Smooth muscle cell of the umbilical artery (primary cell): ENCODE measurements at places on chromosomes 4 and X. TPM values are rescaled to one million over a fixed set of nuclear protein-coding genes. Genes with fewer than 3 reads are reported as not detected.

ESX1 gene
- total RNA-seq, result not detected in 2 replicates

KLB gene
- not detected in 2 replicates for total RNA-seq

PAGE1 gene
- not detected in 2 replicates for total RNA-seq

GPRASP1 gene
- 3.7 and 5.0 TPM in 2 replicates for total RNA-seq

POU3F4 gene
- total RNA-seq, result not detected in 2 replicates

TRPC5OS gene
- not detected in 2 replicates for total RNA-seq

MAGEA11 gene
- total RNA-seq, result not detected in 2 replicates

MID1IP1 gene
- total RNA-seq, result 39.2 and 42.3 TPM in 2 replicates

TMEM271 gene
- total RNA-seq, result not detected in 2 replicates

SULT1B1 gene
- 0.59 and 6.0 TPM in 2 replicates for total RNA-seq

C4orf51 gene
- total RNA-seq, result not detected in 2 replicates

TMPRSS11F gene
- not detected in 2 replicates for total RNA-seq

IRS4 gene
- not detected in 2 replicates for total RNA-seq

AKAP14 gene
- total RNA-seq, result not detected in 2 replicates

CWH43 gene
- total RNA-seq, result not detected in 2 replicates

SH3D19 gene
- total RNA-seq, result 24.1 and 31.6 TPM in 2 replicates

TENM3 gene
- total RNA-seq, result 28.5 and 44.3 TPM in 2 replicates

ZFYVE28 gene
- total RNA-seq, result 8.0 and 8.1 TPM in 2 replicates

PSAPL1 gene
- not detected in 2 replicates for total RNA-seq

CLNK gene
- total RNA-seq, result not detected in 2 replicates

HPGD gene
- total RNA-seq, result 0.30 and 0.51 TPM in 2 replicates

NOX1 gene
- total RNA-seq, result not detected in 2 replicates
